CD4-positive, alpha-beta T cell treated with Interleukin-12 subunit alpha and Interleukin-12 subunit beta, for 1 hour (primary cell): ENCODE measurements at places on chromosomes 5 and 9.

DNA sequence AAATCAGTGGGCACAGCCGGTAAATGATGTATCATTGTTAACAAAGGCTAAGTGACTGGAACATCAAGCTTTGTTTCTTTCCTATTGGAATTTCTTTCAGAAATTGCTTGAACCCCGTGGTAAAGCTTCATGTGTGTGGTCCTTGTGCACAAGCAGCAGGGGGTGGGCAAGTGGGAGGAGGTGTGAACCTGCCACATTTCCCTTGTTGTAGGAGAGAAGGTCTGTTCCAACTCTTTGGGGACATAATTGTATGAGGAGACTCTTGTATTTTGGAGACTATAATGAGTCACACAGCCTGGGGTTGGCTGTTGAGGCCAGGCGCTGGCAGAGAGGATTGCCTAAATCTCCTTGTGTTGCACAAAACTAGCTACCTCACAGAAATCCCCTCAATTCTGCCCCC lies 620.5 kb downstream of the IRX1 start:
- no peak for DNase-seq

GRCh38 chr9:110808599-110808980 lies 140.0 kb downstream of the MUSK start:
- no peak for DNase-seq

DNA sequence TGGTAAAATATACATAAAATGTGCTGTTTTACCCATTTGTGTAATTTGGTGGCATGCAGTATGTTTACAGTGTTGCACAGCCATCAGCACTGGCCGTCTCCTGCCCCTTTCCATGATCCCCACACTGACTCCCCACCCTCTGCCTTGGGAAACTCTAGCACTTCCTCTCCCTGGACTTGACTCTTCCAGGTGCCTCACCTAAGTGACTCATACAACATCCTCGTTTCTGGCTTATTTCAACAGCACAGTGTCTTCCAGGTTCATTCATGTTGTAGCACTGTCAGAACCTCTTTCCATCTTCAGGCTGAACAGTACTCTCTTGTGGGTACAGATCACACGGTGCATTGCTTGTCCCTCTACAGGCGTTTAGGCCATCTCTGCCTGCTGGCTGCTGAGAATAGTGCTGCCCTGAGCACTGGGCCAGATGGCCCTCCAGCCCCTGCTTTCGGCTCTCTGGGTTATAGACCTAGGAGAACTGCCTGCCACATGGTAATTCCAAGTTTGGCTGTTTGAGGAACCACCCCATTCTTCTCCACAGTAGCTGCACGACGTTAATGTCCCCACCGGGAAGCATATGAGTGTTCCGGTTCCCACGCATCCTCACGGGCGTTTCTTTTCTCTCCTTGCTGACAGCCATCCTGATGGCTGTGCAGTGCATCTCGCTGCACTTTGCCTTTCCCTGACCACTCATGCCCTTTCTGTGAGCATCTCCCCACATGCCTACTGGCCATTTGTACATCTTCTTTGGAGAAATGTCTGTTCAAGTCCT lies 211.8 kb downstream of the FANCC start:
- DNase-seq, result no peak

- no peak for DNase-seq
These were observed 10.2 kb upstream of the SLC25A51 start for GRCh38 chr9:37914154-37914551.

GRCh38 chr9:34996181-34996904 lies 6.8 kb downstream of the DNAJB5 start:
- DNase-seq, result no peak

DNA sequence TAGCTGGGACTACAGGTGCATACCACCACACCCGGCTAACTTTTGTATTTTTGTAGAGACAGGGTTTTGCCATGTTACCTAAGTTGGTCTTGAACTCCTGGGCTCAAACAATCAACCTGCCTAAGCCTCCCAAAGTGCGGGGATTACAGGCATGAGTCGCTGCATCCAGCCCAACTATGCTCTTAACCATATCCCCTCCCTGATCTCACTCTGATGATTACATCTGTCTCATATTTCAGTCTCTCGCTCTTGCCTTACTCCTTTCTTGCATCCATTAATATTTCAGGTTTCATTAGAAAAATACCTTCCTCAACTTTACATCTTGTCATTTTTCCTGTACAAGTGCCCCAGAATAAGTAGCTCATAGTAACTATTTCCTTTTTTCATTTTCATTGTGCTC lies 61.0 kb upstream of the BASP1 start:
- no peak for DNase-seq

- no peak for DNase-seq
These were observed 15.9 kb downstream of the OR2V1 start for GRCh38 chr5:181114844-181115778.

GRCh38 chr9:90616806-90617205 lies 25.8 kb downstream of the DIRAS2 start:
- DNase-seq, result no peak

- no peak for DNase-seq
These were observed 94.8 kb downstream of the ERCC6L2 start for GRCh38 chr9:95970317-95970716.

GRCh38 chr5:58060996-58061395 lies 398.9 kb downstream of the PLK2 start:
- no peak for DNase-seq

DNA sequence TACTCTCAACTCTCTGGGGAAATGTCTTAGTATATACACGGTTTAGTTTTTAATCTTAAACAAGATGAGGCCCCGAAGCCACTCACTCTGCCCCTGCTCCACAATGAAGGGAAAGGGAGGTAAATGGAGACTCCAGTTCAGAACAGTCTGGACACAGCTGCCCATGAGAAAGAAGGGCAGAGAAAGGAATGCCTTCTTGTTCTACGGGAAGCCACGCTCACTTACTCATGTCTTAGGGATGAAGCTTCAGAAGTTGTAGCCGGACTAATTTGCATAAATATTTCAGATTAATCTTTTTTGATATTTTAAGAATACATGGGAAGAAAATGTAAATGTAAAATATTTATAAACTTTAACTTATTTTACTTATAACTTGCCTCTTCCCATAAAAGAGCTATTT lies 94.0 kb downstream of the COL23A1 start:
- DNase-seq, result no peak

DNA sequence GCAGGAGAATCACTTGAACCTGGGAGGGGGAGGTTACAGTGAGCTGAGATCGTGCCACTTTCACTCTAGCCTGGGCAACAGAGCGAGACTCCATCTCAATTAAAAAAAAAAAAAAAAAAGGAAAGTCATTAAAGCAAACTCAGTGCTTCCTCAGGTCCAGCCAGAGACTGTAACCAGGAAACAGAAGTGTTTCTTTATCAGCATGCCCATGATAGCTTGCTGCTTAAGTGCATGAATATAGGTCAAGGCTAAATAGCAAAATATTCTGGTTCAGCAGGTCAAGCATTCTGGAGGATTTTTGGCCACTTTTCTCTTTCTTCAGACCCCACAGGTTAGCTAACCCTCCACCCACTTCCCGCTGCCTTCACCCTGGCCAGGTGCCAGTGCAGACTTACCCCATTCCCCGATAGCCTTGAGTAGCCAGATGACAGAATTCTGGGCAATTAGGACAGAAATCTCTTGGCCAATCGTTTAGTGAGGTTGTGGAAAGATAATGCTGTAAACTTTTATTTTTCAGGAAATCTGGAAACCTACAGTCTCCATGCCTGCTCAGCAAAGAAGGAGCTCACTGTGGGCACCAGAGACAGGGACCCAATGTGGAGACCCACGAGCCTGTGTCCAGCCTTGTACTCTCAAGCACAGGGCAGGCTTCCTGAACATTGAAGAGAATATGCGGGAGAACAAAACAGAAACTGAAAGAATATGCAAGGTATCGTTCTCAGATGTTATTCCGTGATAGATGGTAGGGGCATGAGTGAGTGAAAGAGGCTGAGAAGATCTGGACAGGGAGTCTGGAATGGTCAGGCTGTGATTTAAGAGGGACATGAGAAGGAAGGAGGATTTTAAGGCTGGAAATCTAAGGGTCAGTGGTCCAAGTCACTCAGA lies 4.2 kb upstream of the UGT3A2 start:
- DNase-seq, result no peak

GRCh38 chr5:171426266-171426665 lies 6.8 kb downstream of the FGF18 start:
- no peak for DNase-seq

GRCh38 chr5:135451581-135452320 lies 400 bp downstream of the TIFAB start:
- DNase-seq, result no peak

DNA sequence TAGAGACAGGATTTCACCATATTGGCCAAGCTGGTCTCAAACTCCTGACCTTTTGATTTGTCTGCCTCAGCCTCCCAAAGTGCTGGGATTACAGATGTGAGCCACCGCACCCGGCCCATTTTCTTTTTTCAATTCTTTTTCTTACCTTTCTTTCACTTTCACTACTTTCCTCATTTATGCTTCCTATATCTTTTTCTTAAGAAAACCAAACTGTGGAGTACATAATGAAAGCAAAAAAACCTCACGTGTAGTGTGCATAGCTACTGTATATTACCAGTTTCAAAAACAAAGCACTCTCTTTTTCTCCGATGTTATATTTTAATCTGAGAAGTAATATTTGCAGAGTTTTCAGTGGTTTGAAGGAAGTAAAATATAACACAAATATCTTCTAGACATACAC lies 8.0 kb upstream of the CAST start:
- no peak for DNase-seq

DNA sequence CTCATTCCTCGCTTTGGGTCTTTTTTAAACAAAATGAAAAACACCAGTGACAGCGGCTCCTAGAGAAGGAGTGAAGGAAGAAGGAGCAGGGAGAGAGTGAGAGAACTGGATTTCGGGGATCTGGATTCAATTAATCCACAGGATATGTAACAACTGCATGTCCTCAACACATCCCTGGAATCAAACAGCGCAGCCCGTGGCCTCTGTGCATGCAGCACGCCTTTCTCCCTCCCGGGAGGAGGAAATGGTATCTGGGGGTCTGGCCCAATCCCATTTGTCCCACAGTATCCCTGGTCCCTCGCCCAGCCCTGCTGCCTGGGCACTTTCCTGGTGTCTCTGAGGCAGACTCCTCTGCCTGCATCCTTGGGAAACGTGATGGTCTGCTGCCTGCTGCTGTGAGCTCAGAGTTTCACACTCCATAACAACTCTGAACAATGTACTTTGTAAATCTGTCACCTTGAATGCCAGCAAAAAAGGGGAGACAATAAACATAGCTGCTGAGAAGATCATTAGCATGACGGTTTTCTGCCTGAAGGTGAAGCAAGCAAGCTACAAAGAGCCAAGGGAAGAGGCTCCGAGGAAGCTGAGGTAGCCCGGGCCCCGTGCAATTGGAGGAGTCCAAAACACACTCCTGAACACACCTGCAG lies 56.1 kb downstream of the PTCH1 start:
- DNase-seq, result no peak

GRCh38 chr9:118990949-118991348 lies 378.3 kb downstream of the BRINP1 start:
- DNase-seq, result no peak

DNA sequence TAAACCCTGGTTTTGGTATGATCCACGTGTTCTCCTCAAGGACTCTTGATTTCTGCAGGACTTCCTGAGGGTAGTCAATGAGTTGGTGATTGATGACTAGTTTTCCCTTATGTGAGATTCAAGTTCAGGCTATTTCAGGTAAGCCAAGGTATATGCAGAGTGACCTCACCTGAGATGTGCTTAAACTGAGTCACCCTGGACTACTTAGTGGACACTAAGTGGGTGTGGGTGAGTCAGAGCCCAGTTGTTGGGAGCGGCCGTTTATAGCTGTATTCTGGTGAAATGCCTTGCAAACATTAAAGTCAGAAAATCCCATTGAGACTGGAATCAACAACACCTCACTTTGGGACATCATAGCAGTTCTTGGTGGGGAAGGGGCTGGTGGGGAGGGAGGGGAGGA lies 62.9 kb downstream of the SLC28A3 start:
- DNase-seq, result no peak

GRCh38 chr9:73667749-73668148 lies 516.1 kb downstream of the ANXA1 start:
- DNase-seq, result no peak

- DNase-seq, result no peak
These were observed 39.8 kb upstream of the WHRN start for GRCh38 chr9:114545055-114545454.

DNA sequence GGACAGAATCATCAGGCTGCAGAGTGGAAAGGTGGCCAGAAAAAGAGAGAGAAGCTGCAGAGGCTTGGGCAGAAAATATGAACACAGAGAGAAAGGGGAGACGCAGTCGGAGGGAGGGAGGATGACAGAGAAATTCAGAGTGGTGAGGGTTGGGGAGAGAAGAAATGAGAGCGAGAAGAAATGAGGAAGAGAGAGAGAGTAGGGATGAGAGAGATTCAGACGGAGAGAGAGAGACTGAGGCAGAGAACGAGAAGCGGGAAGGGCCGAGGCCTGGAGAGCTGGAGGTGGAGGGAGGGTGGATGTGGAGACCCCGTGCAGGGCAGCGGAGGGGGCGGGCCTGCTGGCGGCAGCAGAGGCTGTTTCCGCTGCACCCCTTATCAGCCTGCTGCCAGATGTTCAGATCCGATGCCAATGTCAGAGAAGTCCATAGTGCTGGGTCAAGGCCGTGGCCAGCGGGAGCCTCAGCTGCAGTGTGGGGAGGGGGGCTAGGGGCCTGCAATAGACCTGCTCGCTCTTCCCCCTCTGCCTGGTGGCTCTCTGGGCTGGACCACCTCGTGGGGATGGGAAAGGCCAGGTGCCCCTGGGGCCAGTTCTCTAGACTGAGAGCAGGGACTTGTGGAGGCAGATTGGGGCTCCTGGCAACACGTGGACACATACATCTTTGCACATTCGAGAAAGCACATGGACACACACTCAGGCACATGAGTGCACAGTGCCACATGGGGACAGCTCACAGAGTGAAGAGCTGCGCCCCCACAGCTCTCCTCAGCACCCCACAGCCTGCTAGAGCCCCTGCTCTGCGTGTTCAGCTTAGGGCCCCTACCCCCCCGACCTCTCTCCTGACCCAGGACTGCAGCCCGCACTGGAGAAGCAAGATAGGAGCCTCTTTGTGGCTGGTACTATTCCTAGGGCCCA lies 4.9 kb upstream of the NR5A1 start:
- no peak for DNase-seq
